ENCODE measurements at places on chromosomes 3 and 15. TPM values are rescaled to one million over a fixed set of nuclear protein-coding genes. Genes with fewer than 3 reads are reported as not detected.

- no peak for DNase-seq
Measured at GRCh38 chr15:92584105-92584504, 71.5 kb downstream of the FAM174B start.

STAB1 gene
- 1.8 TPM for total RNA-seq

DNA sequence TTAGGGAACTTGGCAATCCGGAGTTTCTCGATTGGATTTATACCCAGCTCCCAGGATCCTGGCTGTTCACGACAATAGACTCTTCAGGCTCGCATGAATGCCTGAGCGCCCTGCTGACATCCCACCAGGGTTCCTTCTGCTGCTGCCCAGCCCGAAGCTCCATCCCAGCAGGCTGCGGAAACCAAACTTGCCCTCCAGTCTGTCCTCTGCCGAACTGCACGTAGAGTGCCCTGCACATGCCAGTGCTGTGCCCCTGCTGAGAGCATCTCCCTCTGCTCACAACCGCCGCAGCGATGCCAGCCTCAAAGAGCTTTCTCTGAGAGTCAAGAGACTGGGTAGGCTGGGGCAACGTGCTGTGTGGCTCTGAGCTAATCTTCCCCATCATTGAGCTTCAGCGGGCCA lies 6.9 kb downstream of the ADAMTS7 start:
- DNase-seq = no peak

GRCh38 chr3:32821686-32822296 lies 4.0 kb downstream of the TRIM71 start:
- no peak for DNase-seq

DNA sequence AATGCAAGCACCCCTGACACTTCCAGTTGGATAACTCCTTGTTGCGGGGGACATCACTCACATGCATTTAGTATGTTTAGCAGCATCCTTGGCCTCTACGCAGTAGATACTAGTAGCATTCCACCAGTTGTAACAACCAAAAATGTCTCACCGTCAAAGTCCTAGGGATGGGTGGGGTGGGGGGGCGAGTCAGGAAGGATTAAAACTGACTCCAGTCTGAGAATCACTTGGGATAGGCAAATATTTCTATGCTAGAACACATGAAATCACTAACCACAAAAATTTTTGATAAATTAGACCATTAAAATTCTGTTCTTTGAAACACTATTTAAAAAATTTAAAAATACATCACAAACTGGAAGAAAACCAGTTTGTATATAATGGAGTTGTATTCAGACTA lies 18.0 kb downstream of the ICE2 start:
- no peak for DNase-seq

GRCh38 chr3:119747357-119747756 lies 34.5 kb upstream of the NR1I2 start:
- DNase-seq = no peak

GRCh38 chr15:62066663-62067447 lies at the start of gene C2CD4A:
Gene C2CD4A (plus strand): TSS chr15:62066977. CDS start chr15:62067614, 637 bp downstream.
- peak; percentile 39 for DNase-seq

DNA sequence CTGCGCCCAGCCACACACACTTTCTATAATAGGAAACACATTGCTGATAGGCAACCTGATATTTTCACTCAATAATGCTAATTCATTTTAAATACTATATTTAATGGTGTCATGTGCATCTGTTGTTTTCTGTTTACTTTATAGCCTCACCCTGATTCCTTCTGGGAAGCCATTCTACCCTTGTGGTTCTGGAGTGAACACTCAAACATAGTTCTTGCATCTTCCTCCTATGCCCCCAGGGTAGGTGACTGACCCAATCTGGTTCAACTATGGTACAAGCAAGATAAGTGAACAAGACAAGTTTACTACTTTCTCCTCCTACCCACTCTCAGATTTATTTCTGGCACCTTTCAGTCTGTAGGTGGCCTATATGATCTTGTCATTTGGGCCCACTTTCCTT lies 4.3 kb upstream of the SCG3 start:
- no peak for DNase-seq

PLA2G4E gene
- not detected for total RNA-seq

CLDN1 gene
- not detected for total RNA-seq

BLM gene
- 15.9 TPM for total RNA-seq

- DNase-seq = no peak
Measured at GRCh38 chr3:31410411-31410810, 122.3 kb upstream of the STT3B start.

GCNT3 gene
- total RNA-seq = not detected

GRCh38 chr15:93088200-93088980 lies 621 bp downstream of the RGMA start:
- DNase-seq = no peak

- no peak for DNase-seq
Measured at GRCh38 chr15:94056314-94056713, 175.0 kb upstream of the MCTP2 start.

DNA sequence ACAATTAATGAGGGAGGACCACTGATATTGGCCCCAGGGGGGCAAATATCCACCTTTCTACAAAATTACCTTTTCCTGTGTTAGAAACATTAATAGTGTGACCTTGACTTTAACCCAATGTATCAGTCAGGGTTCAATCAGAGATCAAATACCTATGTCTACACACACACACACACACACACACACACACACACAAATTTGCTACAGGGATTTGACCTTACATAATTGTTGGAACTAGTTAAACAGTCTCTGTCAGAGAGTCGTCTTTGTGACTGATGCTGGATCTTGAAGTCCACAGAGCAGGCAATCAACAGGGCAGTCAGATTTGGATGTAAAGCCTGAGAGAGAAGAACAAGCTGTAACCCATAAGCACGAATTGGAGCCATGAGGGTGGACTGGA lies 32.5 kb downstream of the TM4SF4 start:
- no peak for DNase-seq

DNA sequence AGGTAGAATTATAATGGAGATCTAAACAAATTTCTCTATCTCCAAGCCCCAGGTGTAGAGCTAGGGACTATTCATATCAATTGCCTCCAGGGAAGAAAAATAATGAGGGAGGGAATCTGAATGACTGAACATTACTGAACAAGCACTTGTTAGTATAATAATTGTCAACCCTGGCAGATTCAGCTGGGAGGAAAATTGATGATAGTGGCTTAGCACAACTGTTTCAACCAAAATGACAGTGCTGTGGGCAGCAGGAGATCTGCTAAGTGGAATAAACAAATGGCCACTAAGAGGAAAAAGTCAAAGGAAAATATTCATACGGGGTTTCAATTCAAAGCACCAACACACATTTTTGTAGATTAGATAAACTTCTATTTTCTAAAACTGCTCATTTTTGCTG lies 294.9 kb upstream of the ZNF385D start:
- no peak for DNase-seq

- DNase-seq = no peak
Measured at GRCh38 chr3:108485146-108485545, 25.2 kb downstream of the MYH15 start.

ALAS1 gene
- total RNA-seq = 17.0 TPM

DNA sequence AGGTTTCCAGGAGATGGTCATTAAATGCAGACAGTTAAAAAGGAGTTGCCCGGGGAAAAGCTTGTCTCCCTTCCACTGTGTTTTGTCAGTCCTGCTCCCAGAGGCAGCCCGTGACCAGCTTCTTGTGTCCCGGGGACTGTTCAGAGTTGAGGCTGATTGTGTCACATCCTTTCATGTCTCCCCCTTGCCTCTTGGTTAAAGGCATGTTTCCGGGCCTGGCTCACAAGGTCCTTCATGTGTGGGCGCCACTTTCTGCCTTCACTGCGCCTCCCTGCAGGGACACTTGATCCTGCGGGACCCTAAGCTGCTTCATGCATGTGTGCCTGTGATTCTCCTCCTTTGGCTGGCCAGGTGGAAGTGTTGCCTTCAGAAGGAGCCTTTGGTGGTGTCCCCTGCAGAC lies 9.2 kb downstream of the CHCHD6 start:
- no peak for DNase-seq

GRCh38 chr15:94206463-94207167 lies 24.7 kb upstream of the MCTP2 start:
- no peak for DNase-seq

- no peak for DNase-seq
Measured at GRCh38 chr3:42507761-42508335, 5.4 kb downstream of the VIPR1 start.

DNA sequence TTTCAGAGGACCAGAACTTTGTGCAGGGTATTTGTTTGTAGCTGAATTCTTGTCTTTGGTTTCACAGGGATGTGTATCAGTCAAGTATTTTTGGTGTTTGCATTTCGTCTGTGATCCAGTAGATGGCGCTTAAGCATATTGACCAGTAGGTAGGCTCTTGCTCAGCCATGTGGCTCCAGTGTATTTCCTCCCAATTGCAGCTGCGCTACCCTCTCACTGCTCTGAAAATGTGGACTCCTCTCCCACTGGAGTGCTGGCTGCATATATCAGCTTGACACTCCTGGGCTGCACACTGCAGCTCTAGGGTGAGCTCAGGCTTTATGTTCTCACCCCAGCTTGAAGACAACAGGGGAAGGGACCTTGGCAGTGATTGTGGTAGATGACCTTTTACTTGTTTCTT lies 1264.3 kb upstream of the ALCAM start:
- no peak for DNase-seq

ELL3 gene
- 0.82 TPM for total RNA-seq

DNA sequence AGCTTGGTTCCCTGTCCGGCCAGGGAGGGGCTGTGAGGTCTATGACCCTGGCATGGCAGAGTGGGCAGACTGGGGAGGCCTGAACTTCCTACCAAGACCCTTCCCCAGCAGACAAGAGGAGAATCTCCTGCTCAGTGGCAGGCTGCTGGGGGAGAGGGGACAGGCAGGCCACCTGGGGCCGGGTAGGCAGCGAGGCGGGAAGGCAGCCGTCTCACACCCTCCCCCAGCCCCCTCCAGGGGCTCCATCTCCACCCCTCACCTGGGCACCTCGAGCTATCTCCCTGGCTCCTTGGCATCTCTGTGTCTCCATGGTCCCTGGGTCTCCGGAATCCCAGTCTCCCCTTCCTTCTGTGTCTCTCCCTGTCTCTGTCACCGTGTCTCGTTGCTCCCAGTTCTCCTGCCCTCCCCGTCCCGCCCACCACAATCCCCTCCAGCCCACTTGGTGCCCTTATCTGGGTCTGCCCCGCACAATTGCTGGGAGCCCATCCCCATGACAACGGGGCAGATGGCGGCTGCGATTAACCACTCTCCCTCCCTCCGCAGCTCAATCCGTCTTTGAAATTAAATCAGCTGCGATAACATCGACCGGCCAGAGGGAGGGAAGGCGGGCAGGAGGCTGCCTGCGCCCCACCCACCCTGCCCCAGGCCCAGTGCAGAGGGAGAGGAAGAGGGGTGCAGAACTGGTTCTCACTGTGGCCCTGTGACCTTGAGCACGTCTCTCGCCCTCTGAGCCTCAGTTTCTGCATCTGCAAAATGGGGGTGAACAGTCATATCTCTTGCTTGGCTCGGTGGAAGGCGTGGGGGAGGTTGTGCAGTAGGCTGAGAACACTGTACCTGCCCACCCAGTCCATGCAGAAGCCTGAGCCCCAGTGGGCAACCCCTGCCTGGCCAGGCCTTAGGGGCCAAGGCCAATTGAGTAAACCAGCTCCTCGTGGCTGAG lies 9.6 kb downstream of the DNAJB8 start:
- DNase-seq = no peak

GRCh38 chr3:141201122-141201521 lies 30.5 kb upstream of the PXYLP1 start:
- DNase-seq = no peak

- DNase-seq = no peak
Measured at GRCh38 chr3:47475029-47475569, 642 bp downstream of the SCAP start.

C3orf52 gene
- 0.90 TPM for total RNA-seq

FEZF2 gene
- not detected for total RNA-seq

DNA sequence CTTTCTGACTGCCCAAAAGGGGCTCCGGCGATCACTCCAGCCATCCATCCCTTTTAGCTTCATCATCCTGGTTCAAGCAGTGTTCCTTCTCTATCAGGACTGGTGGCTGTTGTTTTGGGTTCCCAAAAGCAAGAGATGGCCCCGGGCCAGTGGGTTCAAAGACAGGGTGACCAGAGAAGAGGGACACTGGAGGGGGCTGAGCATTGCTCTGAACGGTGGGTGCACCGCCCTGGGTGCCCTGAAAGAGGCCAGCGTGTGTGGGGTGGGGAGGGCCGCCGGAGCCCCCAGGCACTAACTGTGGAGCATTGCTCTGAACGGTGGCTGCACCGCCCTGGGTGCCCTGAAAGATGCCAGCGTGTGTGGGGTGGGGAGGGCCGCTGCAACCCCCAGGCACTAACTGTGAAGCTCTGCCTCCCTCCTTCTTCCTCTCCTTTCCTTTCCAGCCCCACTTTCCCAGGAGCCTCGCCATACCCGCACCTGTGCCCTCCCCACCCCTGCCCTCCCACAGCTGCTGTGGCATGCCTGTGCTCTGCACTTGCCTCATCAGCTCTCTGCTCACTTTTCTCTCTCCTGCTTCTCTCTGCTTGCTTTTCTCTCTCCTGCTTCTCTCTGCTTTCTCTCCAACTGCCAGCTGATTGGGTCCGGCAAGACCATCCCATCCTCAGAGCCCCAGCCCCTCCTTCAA lies 37.4 kb upstream of the OR4F6 start:
- DNase-seq = no peak

GRCh38 chr3:179301645-179302044 lies 21.2 kb upstream of the ZNF639 start:
- no peak for DNase-seq
